ENCODE measurements at places on chromosomes 7 and 10.

GRCh38 chr10:12250181-12250580, 54.2 kb downstream of the CDC123 start:
- DNase-seq = no peak

DNA sequence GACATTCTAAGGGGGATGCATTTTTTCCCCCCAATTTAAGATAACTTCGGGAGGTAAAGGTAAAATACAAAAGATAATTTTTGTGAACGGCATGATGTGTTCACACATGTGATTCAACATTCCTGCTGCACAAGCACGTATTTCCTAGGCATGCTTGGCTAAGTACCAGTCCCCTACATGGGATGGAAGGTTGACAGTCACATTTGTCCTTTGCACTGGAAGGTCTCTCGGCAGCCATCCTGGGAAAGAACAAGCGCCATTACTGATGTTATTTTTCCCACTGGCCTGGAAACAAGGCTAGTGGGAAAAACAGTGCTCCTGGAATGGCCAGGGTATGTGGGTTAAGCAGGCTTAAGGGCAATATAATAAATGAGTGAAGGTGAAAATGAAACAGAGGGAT, 276.2 kb upstream of the AOAH start:
- DNase-seq = no peak

DNA sequence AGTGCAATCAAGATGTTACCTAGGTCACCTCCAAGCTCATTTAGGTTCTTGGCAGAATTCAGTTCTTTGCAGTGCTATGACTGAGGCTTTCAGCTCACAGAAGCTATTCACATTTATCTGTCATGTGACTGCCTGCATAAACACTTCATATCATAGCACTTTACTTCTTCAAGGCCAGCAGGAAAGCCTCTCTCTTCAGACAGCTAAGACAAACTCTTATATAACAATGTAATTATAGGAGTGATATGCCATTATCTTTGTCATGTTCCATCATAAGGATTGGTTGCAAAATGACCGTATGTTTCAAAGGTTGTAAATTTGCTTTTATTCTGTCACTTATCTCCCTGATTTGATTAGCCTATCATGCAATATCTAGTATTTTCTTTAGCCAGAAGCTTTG, 78.8 kb upstream of the TMEM196 start:
- no peak for DNase-seq

GRCh38 chr7:130921391-130922180, 187.6 kb upstream of the KLF14 start:
- no peak for DNase-seq

- DNase-seq = no peak
These were observed 338.9 kb upstream of the IGFBP3 start for GRCh38 chr7:46259947-46260346.

DNA sequence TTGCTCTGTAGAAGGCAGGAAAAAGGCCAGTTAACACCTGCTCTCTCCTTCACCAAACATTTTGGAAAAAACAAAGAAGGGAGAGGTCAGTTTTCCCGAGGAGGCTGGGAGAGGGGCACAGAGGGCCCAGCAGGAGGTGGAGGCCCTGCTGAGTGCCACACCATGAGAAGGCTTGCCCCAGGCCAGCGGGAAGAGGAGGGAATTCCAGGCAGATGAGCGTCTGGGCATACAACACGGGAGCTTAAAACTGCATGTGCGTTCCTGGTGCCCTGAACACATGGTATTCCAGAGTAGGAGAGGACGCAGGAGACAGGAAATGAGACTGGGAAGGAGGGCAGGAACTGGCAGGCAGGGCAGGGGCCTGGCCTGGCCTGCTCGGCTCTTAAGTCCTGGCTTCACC, 182.4 kb downstream of the CCDC3 start:
- no peak for DNase-seq

GRCh38 chr10:104928734-104929133, 287.6 kb downstream of the SORCS3 start:
- DNase-seq = no peak
